ENCODE measurements at places on chromosomes 12 and 14. TPM values are rescaled to one million over a fixed set of nuclear protein-coding genes. Genes with fewer than 3 reads are reported as not detected.

GDF3 gene
- total RNA-seq: not detected

TCP11L2 gene
- 109 TPM for total RNA-seq

TEX52 gene
- total RNA-seq: not detected

CLEC2A gene
- 0.17 TPM for total RNA-seq

RALGAPA1 gene
- total RNA-seq: 189 TPM

LRRC10 gene
- not detected for total RNA-seq

CLEC1B gene
- 0.69 TPM for total RNA-seq

SPTLC2 gene
- total RNA-seq: 48.8 TPM

- no peak for DNase-seq
Observed at GRCh38 chr14:55762595-55763232, 182.7 kb downstream of the KTN1 start.

GRCh38 chr12:25501549-25501948, 51.5 kb downstream of the LMNTD1 start:
- no peak for DNase-seq

DNA sequence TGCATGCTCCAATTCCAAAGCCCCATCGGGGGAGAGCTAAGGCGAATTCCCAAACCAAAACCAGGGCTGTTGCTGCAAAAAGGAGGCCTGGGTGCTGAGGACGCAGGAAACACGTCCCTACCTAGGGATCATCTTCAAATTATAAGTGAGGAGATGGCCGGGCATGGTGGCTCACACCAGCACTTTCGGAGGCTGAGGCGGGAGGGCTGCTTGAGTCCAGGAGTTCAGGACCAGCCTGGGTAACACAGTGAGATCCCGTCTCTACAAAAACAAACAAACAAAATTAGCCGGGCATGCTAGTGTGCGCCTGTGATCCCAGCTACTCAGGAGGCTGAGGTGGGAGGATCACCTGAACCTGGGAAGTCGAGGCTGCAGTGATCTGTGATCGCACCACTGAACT, 143.2 kb downstream of the CALM1 start:
- no peak for DNase-seq

GRCh38 chr12:5780536-5780935, 164.5 kb downstream of the ANO2 start:
- DNase-seq: no peak

DNA sequence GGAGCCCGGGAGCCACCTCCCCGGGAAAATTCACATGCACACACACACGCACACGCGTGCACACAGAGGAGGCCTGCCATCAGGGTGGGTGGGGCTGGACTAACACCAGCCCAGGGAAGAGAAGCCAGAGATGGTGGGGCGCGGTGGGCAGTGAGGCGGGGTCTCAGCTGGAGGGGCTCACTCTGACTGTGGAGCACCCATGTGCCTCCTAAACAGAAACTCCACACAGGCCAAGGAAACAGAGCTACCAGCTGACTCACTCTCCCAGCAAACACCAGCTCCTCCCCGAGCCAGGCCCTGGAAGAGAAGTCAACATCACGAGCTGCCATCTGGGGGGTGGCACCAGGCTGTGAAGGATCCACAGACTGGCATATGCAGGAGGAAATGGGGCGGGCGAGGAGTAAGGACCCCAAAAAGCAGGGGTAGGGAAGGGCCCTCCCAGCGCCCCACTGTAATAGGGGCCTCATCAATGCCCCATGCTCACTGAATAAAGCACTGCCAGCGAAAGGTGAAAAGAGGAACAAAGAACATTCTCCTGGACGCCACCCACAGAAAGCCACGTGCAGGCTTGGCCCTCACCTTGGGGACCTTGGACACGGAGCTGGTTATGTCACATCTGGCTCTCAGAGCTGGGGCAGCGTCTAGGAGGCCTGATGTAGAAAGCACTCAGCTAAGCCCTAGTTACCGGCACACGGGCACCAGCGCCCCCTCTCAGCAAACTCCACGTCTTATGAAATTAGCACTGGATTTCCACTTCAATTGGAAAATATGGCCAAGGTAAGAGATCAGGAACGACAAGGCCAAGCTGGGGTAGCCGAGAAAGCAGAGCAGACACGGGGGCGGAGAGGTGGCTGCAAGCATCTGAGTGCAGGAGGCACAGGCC, 8.4 kb upstream of the INF2 start:
- DNase-seq: no peak

GRCh38 chr12:87518481-87518880, 510.7 kb downstream of the C12orf50 start:
- no peak for DNase-seq

- no peak for DNase-seq
Observed at GRCh38 chr12:42442888-42443287, 116.9 kb downstream of the PPHLN1 start.

GRCh38 chr12:120497524-120498150, 1.7 kb downstream of the DYNLL1 start:
- no peak for DNase-seq

DNA sequence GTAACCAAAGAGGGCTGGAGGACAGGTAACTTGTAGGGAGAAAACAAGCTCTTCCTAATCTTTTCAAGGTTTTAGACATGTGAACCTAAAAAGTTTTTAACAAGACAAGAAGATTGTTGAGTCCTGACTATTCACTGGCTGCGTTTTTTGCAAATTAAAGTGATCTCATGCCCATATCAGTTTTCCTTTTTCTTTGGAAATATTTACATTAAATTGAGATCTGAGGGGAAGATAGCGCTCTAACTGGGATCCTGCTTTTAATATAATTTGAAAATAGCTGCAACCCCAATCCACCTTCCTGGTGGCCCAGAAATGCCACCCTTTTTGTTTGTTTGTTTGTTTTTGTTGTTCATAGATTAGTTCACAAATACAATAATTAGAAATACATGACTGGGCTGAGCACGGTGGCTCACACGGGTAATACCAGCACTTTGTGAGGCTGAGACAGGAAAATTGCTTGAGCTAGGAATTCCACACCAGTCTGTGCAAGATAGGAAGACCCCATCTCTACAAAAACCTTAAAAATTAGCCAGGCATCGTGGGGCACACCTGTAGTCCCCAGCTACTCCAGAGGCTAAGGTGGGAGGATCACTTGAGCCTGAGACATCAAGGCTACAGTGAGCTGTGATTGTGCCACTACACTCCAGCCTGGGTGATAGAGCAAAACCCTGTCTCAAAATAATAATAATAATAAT, 2.4 kb upstream of the SSTR1 start:
- DNase-seq: no peak
